Activated CD4-positive, alpha-beta T cell treated with anti-CD3 and anti-CD28 coated beads, Interleukin-2, amount 10 ng/mL, durations not matched to agents 24 days and 14 days (primary cell): ENCODE measurements at places on chromosomes 16 and 17.
A peak's percentile ranks its signal among the peaks of the same experiment; 100 is the strongest.

DNA sequence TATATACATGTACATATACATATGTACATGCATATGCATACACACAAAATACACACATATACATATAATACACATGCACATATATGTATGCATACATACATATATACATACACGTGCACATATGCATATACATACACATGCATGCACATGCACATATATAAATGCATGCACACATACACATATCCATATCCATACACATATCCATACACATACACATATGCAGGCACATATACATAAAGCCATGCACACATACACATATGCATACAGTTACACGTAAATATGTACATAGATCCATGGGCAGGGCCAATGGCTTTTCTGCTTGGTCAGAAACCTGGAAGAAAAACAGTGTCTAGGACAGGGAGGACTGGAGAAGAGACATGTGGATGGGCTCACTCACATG is 23.9 kb upstream of the USP10 start:
- DNase-seq = no peak

GRCh38 chr17:2893422-2893914 is 97.2 kb downstream of the RAP1GAP2 start:
- no peak for DNase-seq

DNA sequence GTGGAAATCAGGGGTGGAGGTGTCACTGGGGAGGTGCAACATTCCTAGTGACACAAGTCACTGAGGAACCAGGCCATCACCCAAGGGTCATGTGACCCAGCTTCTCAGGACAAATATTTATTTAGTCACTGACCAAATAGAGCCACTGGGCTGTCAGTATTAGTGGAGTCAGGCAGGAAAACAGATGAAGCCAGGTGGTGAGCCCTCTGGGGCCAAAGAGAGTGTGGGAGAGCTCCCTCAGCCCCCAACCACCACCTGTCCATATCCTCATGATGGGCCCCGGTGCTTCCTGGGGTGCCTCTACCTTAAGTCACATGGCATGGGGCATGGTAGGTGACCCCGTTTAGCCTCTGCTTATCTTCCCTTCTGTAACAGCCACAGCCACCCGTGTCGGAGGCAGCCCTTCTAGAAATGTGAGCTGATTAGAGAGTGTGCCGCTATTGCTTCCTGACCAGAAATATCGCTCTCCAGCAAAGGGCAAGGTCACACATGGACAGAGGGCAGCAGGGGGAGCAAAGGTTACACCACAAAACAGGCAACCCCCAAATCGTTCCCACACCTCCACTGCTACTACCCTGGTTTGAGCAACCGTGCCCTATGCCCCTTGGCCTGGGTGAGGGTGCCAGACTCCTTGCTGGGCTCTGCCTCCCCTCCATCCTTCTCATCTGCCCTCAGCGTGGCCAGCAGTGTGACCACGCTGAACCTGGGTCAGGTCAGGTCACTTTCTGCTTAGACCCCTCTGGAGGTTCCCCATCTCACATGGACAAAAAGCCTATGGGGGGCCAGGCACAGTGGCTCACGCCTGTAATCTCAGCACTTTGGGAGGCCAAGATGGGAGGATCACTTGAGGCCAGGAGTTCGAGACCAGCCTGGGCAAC is 8.6 kb upstream of the AKTIP start:
- DNase-seq = no peak

DNA sequence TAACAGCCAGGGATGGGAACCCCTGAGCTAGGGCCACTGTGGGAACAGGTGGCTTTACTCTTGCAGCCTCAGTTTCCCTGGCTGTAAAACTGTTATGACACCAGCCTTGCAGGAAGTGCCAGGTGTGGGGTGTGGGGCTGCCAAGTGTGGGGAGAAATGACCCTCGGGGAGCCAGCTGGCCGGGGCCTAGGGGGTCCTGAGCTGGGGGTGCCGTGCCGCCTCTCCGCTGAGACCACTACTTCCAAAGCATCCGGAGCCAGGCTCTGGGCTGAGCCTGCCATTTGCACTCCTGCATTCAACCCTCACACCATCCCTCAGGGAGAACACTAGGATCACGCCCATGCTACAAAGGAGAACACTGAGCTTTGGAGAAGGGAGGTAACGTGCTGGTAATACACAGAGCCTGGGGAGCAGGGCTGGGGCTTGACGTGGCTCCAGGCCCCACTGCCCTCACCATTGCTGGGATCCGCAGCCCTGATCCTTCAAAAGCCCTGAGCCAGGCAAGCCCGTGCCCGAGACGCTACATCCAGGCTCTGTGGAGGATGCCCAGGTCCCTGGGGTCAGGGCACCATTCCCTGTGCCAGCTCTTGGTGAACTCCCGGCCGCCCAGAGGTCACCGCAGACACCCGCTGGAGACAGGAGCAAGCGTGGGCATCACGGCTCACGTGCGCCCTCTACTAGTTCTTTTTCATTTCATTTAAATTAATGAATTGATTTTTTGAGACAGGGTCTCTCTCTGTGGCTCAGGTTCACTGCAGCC is 28.8 kb upstream of the GINS2 start:
- peak; percentile 88 for DNase-seq

GRCh38 chr16:66536525-66536924 is 13.4 kb downstream of the TK2 start:
- no peak for DNase-seq

- no peak for DNase-seq
Measured at GRCh38 chr16:23781176-23781575, 26.4 kb downstream of the CHP2 start.

- peak; percentile 87 for DNase-seq
Measured at GRCh38 chr17:35804658-35805192, 4.6 kb upstream of the TAF15 start.

GRCh38 chr17:6041246-6041645 is 28.9 kb upstream of the WSCD1 start:
- DNase-seq = no peak

DNA sequence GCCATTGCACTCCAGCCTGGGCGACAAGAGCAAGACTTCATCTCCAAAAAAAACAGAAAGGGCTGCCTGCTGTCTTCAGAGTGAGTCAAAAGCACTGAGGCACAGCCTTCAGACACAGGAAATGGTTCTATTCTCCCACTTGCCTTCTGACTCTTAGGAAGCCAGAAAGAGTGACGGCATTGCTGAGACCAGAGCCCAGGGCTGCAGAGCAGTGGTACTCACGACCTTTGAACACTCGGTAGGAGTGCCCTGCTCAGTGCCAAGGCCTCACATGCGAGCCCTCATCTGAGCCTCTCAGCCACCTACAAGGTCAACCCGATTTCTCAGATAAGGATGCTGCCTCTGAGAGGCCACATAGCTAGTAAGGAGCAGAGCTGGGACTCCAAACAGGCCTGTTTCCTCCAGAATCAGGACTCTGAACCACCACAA is 3.5 kb upstream of the ITGAE start:
- peak; percentile 70 for DNase-seq

DNA sequence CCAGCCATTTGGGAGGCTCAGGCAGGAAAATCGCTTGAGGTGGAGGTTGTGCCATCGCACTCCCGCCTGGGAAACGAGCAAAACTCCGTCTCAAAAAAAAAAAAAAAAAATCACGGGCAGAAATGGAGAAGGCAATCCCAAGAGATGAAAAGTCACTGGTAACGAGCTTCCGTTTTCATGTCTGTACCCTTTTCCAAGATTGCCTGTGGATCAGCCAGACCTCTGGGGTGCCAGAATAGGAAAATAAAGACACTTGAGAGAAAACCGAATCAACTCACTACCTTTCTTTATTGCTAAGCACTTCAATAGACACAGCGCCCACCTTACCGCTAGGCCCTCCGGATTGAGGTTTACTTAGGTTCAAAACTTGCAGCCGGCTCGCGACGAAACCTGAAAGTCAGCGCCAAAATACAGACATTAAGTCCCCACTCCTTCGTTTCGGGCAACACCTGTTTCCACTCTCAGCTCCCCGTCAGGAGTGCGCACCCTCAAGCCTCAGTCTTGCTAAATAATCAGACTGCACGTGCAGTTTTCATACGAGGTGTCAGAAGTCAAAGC is 970 bp upstream of the TRAF7 start:
- DNase-seq = no peak
